Hematopoietic multipotent progenitor cell treated with erythropoietin and hydrocortisone succinate and interleukin-3 and kit ligand, for 15 days (in vitro differentiated cells): ENCODE measurements at places on chromosomes 4 and X.

- DNase-seq = no peak
Observed at GRCh38 chrX:30150196-30150895, 65.0 kb upstream of the MAGEB2 start.

DNA sequence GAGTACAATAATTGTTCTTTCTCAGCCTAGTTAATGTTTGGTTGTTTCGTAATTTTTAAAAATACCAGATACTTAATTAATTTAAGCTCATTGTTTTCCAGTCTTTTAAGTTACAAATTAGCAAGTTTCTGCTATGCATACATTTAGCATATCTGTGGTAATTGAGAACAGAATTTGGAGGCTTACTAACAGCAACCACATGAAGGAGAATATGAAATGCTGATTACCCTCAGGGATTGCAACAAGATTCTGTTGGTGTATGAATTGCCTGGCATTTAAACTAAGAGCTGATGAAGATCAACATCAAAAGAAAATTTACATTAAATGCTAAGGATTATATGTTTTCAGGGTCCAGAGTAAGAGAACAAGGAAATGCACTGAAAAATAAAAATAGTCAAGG lies 580.0 kb upstream of the INTU start:
- no peak for DNase-seq

- no peak for DNase-seq
Observed at GRCh38 chr4:73868206-73869129, 725 bp upstream of the CXCL1 start.

GRCh38 chr4:141238186-141238585 lies 17.5 kb downstream of the ZNF330 start:
- no peak for DNase-seq

GRCh38 chrX:105375816-105376215 lies 155.3 kb upstream of the TEX13A start:
- DNase-seq = no peak

DNA sequence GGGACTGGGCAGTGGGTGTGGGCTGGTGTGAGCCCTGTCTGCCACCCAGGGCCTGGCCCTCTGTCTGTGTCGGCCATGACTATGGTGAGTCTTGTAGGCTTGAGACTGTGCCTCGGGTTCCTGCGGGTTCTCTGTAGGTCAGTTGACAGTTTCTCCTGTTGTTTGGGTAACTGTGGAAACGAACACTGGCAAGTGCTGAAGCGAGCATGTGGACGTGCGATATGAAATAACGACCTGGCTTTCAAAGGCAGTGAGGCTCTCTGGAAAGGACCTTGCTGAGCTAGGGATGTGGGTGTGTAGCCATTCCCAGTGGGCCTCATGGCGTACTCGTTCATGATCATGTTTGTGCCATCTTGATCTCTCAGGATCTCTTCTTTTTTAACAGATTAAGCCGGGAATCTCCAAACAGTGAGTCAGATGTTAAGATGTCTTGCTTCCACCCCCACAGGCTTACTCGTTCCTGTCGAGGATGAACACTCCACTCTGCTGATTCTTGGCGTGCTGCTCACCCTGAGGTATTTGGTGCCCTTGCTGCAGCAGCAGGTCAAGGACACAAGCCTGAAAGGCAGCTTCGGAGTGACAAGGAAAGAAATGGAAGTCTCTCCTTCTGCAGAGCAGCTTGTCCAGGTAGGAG lies 41.3 kb downstream of the HTT start:
- DNase-seq = no peak

- DNase-seq = no peak
Observed at GRCh38 chrX:96538104-96538725, 146.4 kb upstream of the DIAPH2 start.

DNA sequence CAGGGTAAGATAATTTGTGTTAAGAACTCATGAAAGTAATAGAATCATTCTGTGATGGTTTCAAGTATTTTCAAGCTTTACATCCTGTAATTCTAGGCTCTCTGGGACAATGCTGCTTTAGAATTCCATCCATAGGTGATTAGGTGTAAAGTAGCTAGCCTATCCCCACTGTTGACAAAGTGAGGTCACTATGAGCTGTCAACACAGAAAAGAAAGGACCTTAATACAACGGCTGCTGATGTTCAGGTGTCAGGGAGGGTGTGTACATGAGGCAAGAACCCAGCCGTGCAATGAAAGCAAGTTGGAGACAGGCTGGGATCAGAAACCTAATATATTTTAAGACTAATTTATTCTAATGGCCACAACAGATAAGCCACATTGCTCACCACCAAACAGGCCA lies 36.8 kb upstream of the SH3RF1 start:
- no peak for DNase-seq

- no peak for DNase-seq
Observed at GRCh38 chr4:70737006-70737405, 15.2 kb downstream of the RUFY3 start.

DNA sequence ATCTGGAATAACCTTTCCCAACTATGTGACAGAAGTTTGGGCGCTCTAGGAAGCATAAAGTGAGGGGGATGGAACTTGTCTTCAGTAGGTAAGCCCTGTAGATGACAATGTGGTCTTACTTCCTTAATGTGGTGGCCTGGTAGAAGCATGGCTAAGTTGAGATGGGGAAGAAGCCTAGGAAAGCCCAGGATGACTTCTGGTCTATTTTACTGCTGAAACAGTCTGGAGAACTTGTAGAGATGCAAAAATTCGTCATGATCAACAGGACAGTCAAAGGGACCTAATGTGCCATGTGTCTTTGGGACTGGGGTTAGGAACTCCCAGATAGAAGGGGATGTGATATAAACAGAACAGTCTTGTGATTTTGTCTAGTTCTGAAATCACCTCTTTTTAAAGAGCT lies 40.8 kb downstream of the CCNG2 start:
- DNase-seq = no peak

DNA sequence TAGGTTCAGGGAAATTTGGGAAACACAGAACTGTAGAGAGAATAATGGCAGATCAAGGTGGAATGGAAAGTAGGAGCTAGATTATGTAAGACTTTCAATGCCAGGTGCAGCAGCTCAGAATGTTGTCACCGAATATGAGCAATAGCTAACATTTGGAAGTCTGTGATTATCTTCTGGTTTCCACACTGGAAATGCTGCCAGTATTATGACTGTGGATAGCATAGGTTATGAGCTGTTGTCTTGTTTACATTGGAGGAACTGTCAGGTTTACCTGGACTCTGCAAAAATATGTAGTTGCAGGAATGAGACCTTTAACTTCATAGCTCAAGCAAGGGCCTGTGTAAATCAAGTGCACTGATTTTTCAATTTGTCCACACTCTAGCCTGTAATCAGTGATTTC lies 26.0 kb upstream of the TAF9B start:
- DNase-seq = no peak

DNA sequence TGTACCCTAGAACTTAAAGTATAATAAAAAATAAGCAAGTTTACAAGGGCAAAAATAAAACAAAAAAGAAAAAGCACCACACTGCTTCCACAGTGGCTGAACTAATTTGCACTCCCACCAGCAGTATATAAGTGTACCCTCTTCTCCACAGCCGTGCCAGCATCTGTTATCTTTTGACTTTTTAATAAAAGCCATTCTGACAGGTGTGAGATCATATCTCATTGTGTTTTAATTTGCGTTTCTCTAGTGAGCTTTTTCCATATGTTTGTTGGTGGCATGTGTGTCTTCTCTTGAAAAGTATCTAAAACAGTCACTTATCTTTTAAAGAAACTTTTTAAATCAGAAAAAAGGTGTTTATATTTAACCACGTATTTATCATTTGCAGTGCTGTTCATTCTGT lies 71.3 kb downstream of the NFKB1 start:
- DNase-seq = no peak

GRCh38 chr4:30724247-30724646 lies 4.1 kb downstream of the PCDH7 start:
- DNase-seq = no peak

GRCh38 chr4:103450693-103451092 lies 252.6 kb upstream of the CENPE start:
- DNase-seq = no peak

DNA sequence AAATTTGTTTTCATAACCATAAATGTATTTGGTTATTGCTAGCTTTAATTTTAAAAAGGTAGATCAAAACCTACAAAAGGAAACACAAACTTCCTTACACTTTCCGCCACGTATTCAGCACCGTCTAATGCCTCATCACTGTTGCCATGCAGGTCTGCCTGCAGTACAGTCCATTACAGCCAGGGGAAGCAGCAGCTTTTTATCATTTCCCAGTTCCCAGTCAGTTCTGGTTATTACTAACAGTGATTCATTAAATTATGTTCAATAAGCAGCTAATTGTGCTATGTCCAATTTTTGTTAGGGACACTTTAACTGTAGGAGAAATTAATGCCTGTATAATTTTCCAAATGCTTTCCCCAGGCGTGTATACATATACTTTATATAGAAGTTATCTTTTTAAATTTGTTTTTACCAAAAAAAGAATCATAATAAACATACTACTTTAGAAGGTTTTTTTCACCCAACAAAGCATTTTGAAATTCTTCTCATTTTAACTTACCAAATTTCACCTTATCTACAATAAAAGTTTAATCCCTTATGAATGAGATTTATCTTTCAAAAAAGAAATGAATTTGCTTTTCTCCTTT lies 93.3 kb downstream of the ANXA3 start:
- peak; percentile 88 for DNase-seq

GRCh38 chr4:61212788-61213187 lies 12.7 kb downstream of the ADGRL3 start:
- no peak for DNase-seq

- no peak for DNase-seq
Observed at GRCh38 chr4:1041147-1041935, 29.9 kb downstream of the FGFRL1 start.

DNA sequence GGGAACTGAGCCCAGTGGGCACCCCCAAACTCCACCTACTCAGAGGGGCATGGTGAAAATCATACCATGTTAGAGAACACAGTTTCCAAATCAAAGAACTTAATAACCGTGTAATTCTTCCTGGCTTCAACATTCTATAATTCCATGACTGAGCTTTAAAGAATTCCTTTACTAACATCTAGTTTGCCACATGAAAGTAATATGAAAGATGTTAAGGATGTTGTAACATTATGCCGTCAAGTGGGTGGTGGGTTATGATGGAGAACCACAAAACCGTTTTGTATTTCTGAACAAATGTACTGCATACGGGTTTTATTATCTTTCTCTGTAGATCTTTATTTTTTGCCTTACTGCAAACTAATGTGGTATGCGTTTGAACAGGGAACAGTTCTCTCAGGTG lies 549.0 kb upstream of the MAGEB2 start:
- DNase-seq = no peak

GRCh38 chrX:24629701-24630100 lies 17.4 kb downstream of the PCYT1B start:
- no peak for DNase-seq

- no peak for DNase-seq
Observed at GRCh38 chrX:122941806-122942205, 242.3 kb upstream of the GRIA3 start.

DNA sequence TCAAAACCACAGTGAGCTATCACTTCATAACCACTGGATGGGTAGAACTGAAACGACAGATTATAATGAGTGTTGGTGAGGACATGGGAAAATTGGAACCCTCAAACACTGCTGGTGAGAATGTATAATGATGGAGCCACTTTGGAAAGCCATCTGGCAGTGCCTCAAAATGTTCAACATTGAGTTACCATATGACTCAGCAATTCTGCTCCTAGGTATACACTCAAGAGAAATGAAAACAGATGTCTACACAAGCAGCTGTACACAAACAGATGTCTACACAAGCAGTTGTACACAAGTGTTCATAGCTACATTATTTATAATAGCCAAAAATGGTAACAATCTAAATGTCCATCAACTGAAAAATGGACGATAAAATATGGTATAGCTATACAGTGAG lies 143.9 kb downstream of the PDGFRA start:
- no peak for DNase-seq

DNA sequence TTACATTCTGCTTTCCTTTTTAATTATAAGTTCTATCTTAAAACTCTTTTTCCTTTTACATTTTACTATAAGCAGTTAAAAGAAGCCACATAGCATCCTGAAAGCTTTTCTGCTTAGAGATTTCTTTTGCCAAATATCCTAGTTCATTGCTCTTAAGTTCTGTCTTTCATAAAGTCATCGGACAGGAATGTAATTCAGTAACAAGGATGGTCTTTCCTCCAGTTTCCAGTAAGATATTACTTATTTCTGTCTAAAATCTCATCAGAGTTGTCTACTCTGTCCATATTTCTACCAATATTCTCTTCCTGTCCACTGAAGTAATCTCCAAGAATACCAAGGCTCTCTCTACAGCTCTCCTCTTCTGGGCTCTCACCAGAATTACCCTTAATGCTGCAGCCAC lies 37.5 kb upstream of the ADH1C start:
- DNase-seq = no peak

- DNase-seq = no peak
Observed at GRCh38 chrX:85365370-85365995, 14.0 kb downstream of the POF1B start.

GRCh38 chr4:124710911-124711310 lies 1.6 kb downstream of the ANKRD50 start:
- DNase-seq = no peak

GRCh38 chr4:59945277-59945676 lies 1254.8 kb upstream of the ADGRL3 start:
- DNase-seq = no peak

DNA sequence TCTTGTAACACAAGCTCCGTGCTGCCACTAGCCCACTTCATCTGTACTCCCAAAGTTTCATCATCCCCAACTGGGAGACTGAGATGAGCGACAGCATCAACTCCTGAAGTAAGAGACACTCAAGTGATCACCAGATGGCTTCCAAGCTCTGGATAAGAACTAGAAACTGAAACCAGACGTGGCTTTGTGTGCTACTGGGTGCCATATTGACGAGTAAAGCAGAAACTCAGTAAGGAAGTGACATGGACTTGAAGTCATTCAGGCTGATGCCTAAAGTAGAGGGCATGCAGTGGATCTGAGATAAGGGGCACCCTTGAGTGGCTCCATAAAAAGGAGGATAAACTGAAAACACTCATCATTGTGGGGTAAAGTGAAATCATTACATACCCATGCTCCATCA lies 72.4 kb downstream of the PCYT1B start:
- DNase-seq = no peak

GRCh38 chr4:3656416-3657356 lies 109.5 kb upstream of the ADRA2C start:
- no peak for DNase-seq

DNA sequence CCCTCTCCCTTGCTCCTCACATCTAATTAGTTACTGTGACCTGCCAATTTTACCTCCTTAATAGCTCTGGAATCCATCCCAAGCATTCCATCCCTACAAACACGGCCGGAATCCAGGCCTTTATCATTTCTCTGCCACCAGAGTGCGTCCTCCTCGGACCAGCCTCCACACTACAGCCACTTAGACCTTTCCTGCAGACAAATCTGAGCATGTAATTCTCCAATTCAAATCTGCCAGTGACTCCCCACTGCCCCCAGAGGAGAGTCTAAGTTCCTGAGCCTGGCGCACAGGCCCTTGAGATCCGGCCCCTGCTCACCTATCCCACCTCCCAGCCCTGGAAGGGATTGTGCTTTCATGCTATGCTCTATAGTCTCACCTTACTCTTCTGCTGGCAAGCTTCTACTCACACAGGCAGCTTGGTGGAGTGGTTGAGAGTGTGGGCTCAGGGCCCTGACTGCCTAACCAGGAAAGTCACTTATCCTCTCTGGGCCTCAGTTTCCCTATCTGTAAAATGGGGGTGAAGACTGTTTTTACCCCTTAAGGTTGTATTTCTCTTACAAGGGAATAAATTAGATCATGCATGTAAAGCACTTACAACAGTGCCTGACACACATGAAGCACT lies 31.2 kb downstream of the PJA1 start:
- DNase-seq = no peak
